ENCODE measurements at places on chromosomes 16 and 17.

- no peak for DNase-seq
These were observed 891.8 kb upstream of the SOX9 start for GRCh38 chr17:71229070-71229469.

GRCh38 chr17:57755480-57756070 is 10.5 kb upstream of the CCDC182 start:
- DNase-seq: peak; percentile 45

GRCh38 chr16:55120408-55120807 is 189.7 kb downstream of the IRX5 start:
- DNase-seq: no peak

DNA sequence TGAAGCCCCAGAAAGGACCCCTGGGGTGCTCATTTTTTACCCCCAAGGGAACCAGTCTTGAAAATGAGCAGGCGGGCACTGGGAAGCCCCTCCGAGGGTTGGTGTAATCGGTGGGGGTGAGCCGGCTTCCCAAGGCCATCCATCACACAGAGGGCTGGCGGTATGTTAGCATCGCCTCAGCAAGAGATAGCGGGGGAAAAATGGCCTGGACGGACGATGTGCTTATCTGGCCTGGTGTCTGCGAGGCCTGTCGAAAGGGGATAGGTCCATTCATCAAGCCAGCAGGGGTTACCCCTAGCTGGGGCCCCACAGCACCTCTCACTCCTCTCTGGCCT is 188.9 kb downstream of the IRF8 start:
- no peak for DNase-seq

DNA sequence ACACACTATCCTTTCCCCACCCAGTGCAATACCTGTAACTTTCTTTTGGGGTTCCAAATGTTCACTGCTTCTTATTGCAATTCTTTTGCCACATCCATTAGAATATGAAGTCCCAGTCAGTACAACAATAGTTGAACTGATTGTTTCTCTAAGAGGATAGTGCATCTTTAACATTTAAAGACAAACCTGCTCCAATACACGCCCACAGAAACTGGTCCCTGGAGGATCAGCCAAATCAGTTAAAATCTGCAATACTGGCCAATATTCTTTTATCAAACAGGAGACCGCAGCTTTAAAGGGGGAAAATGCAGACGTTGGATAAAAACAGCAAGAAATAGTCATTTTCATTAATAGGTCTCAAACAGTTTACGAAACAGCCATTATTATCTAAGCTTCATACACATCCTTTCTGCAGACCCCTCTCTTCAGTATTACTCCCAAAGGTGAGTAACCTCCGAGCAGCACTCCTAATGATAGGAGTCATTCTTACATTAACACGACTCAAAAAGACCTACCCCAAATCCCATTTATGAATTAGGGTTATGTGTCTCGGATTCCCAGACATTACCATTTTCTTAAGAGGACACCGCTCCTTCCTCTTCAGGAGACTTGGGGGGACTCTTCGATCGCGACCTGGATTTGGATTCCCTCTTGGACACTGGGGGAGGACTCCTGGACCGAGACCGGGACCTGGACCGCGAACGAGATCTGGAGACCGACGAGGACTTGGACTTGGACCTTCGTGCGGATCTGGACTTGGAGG is 1.4 kb downstream of the SRSF2 start:
- DNase-seq: no peak

GRCh38 chr17:34451313-34451712 is 88.3 kb upstream of the CCL1 start:
- peak; percentile 22 for DNase-seq

GRCh38 chr16:89167425-89167941 is 4.1 kb upstream of the CDH15 start:
- peak; percentile 92 for DNase-seq

DNA sequence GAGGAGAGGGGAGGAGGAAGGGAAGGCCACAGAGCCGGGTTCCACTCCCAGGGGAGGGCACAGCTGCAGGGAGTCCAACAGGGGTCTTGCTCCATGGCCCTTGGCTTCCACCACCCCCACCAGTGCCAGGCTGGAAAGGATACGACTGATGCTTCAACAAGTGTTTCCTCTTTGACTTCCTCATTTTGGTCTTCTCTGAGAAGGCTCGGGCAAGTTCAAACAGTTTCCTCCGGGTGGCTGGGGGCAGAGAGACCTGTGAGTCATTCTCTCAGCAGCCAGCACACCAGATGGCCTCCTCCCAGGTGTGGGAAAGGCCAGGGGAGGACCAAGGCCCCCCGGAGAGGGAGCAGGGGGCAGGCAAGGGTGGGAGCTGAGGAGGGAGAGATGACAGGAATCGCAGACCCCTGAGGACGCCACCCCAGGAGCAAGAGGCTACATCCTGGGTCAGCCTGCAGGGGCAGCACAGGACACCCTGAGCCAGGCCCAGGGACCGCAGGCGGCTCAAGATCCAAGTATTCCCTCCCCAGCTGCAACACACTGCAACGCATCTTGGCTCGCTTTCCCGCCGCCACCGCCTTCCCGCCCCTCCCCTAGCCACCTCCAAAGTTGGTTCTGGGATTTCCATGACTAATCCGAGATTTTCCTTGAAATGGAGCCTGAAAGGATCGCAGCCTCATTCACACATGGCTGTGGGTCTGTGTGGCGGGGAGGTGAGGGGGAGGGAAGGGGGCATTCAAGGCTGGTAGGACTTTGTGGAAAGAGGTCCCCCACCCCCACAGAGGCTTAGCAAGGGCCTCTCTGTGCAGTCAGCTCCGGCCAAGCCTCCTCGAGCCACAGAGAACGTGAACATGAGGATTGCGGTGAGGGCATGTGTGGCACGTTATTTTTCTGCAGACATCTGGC is 18.4 kb upstream of the MRPS23 start:
- DNase-seq: peak; percentile 84
